Mesenteric fat pad (tissue), 1 donor: ENCODE measurements at places on chromosomes 5 and 9. TPM values are rescaled to one million over a fixed set of nuclear protein-coding genes. Genes with fewer than 3 reads are reported as not detected.

GRCh38 chr5:102411-103043, 10.6 kb downstream of the PLEKHG4B start:
- DNase-seq = no peak

- DNase-seq = no peak
Measured at GRCh38 chr5:172707285-172708182, 63.5 kb downstream of the DUSP1 start.

Gene MAML1
- total RNA-seq = 20.4 TPM

Gene FCN2
- total RNA-seq = 1.2 TPM

Gene SPINK6
- not detected for total RNA-seq

Gene RLN2
- not detected for total RNA-seq

Gene KLHL9
- total RNA-seq = 17.8 TPM

DNA sequence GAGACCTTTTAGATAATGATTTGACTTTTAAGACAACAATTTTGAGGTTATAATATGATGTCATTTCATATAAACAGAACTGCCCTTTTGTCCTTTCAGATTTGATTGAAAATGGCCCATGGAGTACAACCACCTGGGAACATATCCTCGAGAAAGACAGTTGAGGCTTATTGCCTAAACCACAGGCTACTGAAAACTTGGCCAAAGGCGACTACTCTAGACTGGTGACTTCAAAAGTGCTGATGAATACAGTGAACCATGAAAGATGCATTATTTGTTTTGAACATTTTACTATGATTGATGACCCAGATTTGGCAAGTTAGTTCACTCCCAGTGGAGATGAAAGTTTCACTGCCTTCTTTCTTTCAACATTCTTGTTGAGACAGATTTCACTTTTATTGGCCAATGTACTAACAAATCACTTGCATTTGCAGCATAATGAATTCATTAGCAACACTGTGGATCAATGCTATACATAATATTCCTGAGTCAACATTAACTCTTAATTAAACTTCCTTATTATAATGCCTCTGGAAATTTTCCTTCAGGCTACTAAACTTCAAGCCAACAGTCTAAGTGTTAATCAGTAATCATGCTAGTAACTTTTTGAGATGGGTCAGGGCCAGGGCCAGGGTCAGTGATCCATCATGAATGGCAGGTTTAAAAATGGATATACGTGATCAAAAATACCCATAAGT, 480.3 kb downstream of the RAB3C start:
- DNase-seq = no peak

DNA sequence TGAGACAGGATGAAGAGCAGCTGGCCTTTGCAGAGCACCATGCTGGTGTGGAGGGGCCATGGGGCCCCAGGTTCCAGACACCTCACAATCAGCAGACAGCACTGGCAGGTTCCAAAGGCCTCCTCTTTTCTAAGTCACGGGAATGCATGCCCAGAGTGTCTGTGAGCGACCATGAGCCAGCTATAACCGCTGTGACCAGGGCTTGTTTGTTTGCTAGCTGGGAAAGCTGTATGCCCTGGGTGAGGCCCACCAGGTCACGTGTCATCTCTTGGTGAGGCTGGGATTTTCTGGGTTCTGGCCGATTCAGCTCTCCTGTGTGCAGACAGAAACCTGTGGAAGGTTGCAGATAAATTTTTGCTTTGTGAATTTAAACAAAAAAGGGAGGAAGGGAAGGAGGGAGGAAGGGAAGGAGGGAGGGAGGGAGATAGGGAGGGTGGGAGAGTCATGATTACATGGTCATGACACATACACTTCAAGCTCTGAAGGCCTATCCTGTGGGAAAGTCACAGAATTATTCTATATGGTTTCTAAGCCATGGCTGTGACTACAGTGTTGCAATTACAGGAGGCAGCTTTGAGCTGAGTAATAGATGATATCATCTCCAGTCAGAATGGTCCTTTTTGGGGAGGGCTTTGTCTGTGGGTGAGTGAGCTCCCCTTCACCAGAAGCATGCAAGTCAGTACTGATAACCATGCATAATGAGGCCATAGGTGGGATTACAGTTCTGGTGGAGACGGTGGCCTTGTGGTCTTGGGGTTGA, 37.2 kb downstream of the PAPPA start:
- DNase-seq = no peak

GRCh38 chr5:55597014-55597981, 62.5 kb upstream of the PLPP1 start:
- DNase-seq = no peak

DNA sequence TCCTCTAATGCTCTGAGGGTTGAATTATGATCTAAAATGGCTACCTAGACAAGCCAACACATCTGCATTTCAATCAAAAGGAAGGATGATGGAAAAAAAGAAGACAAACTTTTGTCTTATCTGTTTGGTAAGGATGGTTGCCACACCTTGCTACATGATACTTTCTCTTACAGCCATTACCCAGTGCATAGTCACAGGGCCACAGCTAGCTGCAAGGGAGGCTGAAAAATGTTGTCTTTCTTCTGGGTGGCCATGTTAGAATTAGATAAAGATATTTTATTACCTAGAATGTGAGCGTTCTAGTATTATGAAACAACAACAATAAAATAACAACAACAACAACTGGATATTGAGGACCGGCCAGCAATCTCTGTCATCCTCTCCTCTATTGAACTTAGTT, 4.7 kb upstream of the AOPEP start:
- no peak for DNase-seq

DNA sequence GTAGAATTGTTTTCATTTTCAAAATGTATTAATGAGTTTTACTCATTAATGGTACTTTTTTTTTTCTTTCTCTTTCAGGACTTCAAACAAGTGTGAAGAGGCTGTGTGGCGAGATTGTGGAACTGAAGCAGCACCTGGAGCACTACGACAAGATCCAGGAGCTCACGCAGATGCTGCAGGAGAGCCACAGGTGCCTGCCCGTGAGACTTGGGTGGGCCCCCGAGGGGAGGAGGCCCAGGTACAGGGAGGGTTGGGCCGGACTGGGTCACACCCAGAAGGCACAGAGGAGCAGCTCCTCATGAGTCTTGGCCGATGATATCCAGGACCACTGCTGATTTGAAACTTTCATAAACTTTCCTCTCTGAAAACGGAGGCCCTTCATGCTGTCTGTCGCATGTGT, 35.6 kb downstream of the CEP72 start:
- no peak for DNase-seq

DNA sequence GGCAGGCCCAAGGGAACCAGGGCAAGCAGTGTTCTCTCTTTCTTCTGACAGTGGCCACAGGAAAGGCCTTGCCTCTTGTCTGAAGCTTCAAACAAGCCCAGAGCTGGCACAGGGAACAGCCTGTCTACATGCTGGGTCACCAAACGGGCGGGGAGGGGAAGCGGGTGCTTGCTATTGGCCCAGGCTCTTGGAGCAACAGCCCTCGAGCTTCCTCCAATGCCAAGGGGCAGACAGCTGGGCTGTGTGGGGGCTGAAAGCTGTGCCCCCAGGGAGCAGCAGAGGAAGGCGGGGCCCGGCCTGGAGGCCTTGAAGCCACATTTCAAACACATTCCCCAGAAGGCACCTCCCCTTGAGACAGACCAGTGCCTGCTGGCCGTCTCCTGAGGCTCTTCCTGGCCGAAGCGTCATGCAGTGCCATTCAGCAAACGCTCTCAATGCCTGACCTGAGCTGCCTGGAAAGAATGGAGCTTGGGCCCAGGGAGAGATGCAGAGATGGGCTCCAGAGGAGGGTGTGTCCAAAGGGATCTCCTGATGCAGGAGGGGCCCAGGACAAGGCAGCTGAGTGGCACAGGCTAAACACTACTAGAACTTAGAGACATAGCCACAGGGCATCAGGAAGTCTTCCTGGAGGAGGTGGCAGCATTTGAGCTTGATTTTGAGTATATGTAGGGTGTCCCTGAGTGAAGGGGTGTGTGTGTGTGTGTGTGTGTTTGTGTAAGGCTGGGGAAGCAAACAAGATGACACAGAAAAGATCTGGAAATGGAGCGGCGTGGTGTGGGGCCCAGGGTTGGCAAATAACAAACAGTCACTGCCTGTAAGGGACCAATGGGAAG, 2.5 kb downstream of the FIBCD1 start:
- DNase-seq = no peak

Gene CFAP90
- total RNA-seq = 0.13 TPM

GRCh38 chr9:8365466-8366160, 566.0 kb upstream of the DMAC1 start:
- no peak for DNase-seq

- DNase-seq = peak; percentile 89
Measured at GRCh38 chr5:35924950-35925722, 13.3 kb downstream of the CAPSL start.

DNA sequence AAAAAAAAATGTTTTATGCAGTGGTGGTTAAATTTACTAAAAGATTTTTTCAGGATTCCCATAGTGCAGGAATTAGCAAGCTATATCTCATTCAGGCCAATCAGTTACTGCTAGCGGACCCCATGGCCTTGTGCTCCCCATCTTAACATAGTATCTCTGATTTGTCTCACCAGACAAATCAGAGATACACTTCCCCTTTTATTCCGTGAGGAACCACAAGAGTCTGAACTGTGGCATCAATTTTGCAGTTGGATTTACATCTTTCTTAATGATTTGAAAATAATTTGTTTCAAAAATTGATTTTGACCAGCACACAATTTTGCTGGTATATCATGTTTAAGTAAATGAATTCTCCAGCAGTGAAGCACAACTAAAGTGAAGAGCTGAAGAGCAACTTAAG, 17.9 kb downstream of the ITGA1 start:
- DNase-seq = no peak
